T-helper 22 cell (primary cell): ENCODE measurements at places on chromosomes 6 and 20.

DNA sequence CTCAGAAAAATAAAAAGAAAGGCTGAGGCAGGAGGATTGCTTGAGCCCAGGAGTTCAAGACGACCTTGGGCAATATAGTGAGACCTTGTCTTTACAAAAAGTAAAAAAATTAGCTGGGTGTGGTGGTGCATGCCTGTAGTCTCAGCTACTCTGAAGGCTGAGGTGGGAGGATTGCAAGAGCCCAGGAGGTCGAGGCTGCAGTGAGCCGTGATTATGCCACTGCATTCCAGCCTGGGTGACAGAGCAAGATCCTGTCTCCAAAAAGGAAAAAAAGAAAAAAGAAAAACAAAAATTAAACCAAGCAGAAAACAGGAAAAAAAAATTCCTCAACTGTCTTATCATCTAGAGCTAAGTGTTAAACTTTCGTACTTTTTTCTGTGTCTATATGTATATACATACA, 12.4 kb upstream of the SRSF3 start:
- no peak for DNase-seq

- DNase-seq, result no peak
Measured at GRCh38 chr6:49915035-49915434, 48.7 kb upstream of the CRISP1 start.

DNA sequence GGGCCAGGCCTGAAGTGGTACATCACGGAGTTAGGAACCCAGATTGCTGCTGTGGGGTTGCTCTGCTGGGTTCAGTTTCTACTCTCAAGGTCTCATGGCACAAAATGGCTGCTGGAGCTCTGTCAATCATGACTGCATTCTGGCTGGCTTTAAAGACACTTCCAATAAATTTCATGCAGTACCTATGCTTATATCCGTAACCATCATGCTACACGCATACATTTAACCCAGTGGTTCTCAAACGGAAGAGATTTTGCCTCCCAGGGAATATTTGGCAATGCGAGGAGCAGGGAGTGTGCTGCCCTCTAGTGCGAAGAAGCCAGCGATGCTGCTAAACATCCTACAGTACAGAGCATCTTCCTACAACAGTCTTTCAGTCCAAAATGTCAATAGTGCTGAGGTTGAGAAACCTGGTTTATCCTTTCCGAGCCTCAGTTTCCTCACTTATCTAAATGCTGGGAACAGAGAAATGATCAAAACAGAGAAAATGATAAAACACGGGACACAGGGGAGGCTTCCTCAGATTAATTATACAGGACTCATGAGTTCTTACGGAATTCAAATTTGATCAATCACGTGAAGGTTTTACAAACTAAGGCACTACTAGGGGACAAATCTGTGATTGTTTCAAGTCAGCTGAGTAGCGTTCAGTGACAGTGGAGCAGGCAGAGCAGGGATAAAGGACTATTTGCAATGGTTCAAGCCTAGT, 9.6 kb upstream of the SLC2A10 start:
- no peak for DNase-seq

- no peak for DNase-seq
Measured at GRCh38 chr6:52566201-52566600, 10.7 kb downstream of the TRAM2 start.

GRCh38 chr6:15331143-15331542, 85.3 kb downstream of the JARID2 start:
- no peak for DNase-seq

GRCh38 chr6:82988930-82989351, 76.7 kb downstream of the UBE3D start:
- no peak for DNase-seq

- no peak for DNase-seq
Measured at GRCh38 chr6:14372734-14373489, 255.3 kb downstream of the CD83 start.

DNA sequence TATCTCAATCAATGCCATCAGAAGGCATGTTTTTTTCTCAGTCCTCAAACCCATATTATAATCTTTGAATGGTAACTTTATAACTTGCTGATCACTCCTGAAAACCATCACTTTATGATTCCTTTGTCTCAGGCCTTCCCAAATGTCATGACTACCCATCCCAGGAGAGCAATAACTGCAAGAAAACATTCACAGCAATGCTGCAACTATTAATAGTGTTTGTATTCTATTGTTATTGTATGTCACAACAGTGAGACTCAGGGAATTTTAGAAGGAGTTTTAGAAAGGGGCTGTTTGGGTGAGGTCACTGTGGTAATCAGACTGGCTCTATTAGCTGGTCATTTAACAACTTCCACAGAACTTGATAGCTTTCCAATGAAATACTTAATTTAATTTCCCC, 301.4 kb upstream of the TBX18 start:
- no peak for DNase-seq

- no peak for DNase-seq
Measured at GRCh38 chr6:167435209-167435728, 110.4 kb downstream of the TTLL2 start.

- DNase-seq, result no peak
Measured at GRCh38 chr20:51182571-51182970, 159.7 kb upstream of the KCNG1 start.

DNA sequence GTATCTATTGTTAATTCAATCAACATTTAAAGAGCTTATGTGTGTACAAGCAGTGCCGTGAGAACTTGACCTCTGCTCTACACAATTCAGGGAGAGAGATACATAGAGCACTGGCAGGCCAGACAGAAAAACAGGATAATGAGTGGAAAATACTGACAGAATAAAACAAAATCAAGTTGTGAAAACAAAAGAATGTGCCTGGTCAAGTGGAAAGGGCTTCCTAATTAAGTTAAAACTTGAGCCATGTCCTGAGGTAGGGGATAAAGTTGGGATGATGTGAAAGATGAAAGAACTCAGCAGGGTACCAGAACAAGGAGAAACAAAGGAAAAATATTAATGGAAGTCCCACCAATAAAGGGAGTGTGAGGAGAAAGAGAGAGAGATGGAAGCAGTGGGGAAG, 672.8 kb downstream of the GRIK2 start:
- DNase-seq, result no peak

- no peak for DNase-seq
Measured at GRCh38 chr6:100194535-100194934, 200.5 kb upstream of the MCHR2 start.

DNA sequence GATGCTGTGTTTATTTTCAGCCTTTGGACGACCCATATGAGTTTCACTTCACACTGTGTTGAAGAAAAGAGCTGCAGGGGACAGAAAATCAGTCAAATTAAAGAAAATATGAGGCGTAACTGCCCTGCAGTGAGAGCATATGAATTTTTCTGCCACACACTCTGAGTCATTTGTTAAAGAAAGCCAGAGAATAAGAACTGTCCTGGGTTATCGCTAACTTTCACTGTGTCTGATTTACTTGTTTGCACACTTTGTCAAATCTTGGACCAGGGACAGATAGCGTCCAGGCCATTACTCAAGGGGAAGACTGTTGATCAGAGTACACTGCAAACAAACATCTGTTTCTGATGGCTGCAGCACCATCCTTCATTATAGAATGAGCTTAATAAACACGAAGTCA, 126.8 kb upstream of the AGPAT4 start:
- no peak for DNase-seq

- no peak for DNase-seq
Measured at GRCh38 chr20:35039846-35040489, 52.6 kb downstream of the TRPC4AP start.

DNA sequence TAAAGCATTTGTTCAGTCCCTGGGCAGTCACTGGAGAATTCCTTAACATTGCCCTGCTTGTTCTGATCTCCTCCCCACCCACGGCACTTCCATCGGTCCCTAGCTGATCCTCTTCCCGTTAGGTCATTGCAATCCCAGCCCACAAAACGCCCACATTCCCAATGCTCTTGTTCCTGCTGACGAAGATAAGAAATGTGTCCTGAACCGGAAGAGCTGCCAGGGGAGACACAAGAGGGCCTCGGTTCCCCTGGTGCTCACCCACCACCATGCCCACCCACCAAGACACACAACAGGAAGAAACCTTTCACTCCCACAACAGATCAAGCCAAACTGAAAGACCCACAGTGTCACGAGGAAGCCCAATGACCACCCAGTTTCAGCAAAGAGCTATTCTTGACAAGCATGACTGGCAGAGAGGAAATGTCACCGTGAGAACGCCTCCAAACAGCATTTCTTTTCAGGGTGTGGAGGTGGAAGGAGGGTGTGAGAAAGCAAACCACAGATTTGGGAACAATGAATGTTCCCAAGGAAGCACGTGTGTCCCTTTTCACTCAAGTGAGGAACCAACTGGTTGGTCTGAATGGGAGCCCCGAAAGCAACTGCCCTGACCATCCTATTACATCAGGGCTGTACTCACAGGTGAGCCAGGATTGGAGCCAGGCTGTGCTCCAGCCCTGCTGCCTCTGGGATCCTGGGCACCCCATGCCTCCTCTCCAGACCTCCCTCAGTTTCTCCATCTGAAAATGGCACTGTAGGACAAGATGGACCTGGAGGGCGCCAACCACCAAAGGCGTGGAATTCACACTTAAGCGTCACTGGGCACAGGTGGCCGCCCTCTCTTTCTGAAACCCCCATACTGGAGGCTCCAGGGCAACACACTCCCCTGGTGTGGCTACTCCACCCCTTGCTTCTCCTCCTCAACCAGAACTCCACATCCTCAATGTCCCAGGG, 97.5 kb downstream of the ZMYND8 start:
- DNase-seq, result no peak

DNA sequence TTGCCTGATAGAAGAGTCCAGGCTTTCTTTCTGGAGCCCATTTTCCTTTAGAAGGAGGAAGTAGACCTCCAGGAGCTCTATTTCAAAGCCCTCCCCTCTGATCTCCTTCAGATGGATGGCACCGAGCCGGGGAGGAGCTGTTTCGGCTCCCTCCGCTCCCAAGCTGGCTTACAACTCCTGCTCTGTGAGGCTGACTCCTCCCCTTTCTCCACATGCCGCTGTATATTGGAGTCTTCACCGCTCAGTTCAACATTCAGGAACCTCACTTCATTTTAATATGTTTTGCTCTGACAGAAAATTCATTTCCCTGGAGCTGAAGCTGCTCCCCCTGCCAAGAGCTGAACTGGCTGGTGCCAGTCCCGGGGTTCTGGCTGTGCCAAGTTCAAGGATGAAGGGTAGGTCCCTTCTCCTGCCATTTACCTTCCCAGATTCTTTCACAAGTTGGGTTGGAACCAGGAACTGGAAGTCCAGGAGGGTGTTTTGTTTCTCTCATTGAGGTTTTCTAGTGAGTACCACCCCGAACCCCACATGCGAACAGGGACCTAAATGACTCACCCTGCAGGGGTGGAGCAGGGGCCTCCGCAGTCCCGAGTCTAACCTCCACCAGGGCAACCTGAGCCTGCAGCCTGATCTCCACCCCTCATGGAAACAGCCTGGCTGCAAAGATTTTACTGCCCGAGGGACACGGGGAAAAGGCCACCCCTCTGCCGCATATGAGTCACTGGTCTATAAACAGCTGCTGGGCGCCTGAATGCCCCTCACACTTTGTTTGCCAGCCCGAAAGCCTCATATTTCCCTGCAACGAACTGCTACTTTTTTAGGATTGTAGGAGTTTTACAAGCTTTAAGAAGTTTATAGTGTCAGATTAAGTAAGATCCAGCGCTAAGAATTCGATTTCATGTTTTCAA, 68.6 kb upstream of the FOXA2 start:
- DNase-seq, result no peak

DNA sequence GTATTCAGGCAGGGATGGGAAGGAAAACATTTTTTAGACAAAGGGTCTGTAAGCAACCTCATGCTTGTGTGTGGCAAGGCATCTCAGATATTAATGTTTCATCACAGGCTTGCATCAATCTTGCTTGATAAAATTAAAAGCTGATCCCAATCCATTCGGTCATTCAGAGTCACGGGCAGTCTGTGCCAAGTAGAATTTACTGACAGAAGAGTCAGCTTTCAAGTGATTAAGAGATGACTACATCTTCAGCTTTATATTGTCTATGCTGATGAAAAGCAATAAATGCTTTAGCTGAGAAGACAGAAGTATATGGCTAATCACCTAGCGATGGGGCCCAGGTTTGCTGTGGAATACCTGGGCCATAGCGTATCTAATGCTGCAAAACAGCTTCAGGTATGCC, 3.5 kb downstream of the PLEKHG1 start:
- DNase-seq, result no peak

DNA sequence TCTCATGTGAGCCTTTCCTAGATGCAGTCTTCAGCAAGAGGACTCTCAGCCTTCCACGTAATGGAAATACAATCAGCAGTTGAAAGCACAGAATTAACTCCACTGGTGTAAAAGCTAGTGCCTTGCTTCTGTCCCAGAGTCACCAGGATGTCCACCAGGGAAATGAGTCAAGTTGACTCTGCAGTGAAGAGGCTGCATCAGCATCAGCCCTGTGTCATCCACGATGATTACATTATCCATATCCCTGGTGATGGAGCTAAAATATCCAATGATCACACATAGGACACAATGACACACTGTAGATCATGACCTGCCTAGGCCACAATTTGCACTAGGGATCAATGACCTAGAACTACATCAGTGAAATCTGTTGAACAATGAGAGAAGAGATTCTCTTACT, 262.4 kb downstream of the ERMARD start:
- DNase-seq, result no peak

GRCh38 chr6:134152767-134153485, 100.5 kb upstream of the SLC2A12 start:
- no peak for DNase-seq
